ENCODE measurements at places on chromosomes 7 and 10.

DNA sequence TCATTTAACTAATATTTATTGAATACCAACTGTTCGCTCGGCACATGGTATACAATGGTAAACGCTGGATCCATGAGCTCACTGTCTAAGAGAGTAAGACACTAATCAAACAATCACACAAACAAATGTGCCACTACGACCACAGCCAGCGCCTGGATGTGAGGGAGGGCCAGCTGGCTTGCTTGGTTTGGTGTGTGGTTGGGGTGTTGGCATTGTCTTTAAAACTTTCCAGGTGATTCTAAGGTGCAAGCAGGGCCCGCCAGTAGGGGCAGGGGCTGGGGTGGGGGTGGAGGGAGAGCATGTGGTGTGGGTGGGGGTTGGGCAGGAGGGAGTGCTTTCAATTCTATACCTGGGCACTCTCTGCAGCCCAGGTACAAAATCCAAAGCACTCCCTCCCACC is 31.6 kb downstream of the ADRA2A start:
- DNase-seq: no peak

GRCh38 chr7:66731986-66732385 is 8.5 kb upstream of the RABGEF1 start:
- DNase-seq: no peak

- DNase-seq: no peak
Measured at GRCh38 chr7:151086802-151087244, 548 bp downstream of the AGAP3 start.

DNA sequence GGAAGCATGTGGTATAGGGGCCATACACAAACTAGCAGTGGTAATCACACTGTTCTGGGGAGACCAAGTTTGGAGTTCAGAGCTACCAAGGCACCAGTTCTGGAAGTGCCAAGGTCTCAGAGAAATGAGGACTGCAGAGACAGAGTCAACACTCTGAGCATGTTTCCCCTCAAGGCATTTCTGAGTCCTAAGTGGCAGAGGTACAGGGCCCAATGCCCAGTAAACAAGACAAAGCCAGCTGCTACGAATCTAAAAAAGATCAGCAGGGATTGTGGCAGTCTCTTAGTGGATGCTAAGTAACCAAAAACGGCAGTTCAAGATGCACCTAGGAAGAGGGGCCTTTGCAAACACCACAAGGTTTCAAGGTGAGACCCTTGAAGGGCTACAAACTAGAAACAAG is 271.9 kb downstream of the TNS3 start:
- DNase-seq: no peak

Data from mucosa of gallbladder (tissue), 1 donor.